Stimulated activated CD4-positive, alpha-beta T cell treated with anti-CD3 and anti-CD28 coated beads, Interleukin-15, amount 100 ng/mL, for 1 hour (primary cell): ENCODE measurements at places on chromosomes 6 and 20.

GRCh38 chr20:17796091-17796563, 96.4 kb downstream of the BANF2 start:
- no peak for DNase-seq

- DNase-seq: no peak
Measured at GRCh38 chr20:32982617-32983458, 21.4 kb downstream of the SUN5 start.

- DNase-seq: no peak
Measured at GRCh38 chr6:87754828-87755227, 52.8 kb upstream of the AKIRIN2 start.

GRCh38 chr6:96276305-96276704, 245.3 kb upstream of the UFL1 start:
- no peak for DNase-seq

GRCh38 chr6:32413427-32414047, 6.6 kb upstream of the BTNL2 start:
- peak; percentile 81 for DNase-seq

DNA sequence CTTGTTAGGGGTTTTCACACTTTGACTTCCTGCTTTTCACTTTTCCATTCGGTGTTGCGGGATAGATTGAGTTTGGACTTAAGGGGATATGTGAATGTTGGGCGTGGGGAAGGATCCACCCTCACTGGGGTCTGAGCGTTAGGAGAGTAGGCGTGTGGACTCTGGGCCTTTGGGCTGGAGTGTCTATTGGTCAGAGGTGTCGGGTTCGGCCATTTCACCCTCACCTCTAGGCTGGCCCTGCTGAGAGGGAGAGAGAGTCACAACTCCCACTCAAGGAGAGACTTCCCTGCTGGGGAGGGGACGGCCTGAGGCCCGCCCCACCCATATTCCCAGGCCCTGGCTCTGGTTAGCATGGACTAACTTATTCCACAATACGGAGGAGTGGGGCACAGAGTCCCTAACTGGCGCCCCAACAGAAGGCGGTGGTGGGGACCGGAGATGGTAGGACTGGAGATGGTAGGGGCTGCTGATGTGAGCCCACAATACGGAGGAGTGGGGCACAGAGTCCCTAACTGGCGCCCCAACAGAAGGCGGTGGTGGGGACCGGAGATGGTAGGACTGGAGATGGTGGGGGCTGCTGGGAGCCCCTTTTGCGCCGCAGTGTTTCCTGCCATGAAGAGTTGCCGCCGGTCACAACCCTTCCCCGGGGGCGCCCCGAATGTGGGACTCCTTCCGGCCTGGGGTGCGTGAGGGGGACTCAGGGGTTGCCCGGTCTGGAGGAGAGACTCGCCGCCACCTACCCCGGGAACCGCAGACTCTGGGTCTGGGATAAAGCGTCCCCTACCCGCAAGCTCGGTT, 1.4 kb upstream of the PTPRA start:
- no peak for DNase-seq

DNA sequence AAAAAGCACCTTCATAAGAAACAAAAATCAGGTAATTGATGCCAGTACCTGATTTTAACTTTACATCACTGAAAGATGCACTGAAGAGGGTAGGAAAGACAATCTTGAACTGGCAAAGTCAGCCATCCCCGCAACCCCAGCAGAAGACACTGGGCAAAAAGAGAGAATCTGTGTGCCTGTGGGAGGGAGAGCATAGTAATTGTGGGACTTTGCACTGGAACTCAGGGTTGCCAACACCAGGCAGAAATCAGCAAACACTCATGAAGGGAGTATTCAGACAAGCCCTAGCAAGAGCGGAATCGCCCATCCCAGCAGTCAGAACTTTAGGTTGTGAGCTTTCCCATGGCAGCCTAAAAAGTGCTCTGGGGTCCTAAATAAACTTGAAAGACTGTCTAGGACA, 344.6 kb upstream of the GJE1 start:
- DNase-seq: no peak
